Cortex of kidney (tissue), 1 donor: ENCODE measurements at places on chromosomes 12 and 14.

GRCh38 chr12:121214855-121215745 lies 5.2 kb downstream of the P2RX4 start:
- DNase-seq, result no peak

- DNase-seq, result no peak
Measured at GRCh38 chr12:96493106-96493505, 3.7 kb downstream of the CFAP54 start.

- no peak for DNase-seq
Measured at GRCh38 chr12:82040987-82041743, 282.0 kb upstream of the PPFIA2 start.

- no peak for DNase-seq
Measured at GRCh38 chr12:115267891-115268290, 583.9 kb upstream of the TBX3 start.

DNA sequence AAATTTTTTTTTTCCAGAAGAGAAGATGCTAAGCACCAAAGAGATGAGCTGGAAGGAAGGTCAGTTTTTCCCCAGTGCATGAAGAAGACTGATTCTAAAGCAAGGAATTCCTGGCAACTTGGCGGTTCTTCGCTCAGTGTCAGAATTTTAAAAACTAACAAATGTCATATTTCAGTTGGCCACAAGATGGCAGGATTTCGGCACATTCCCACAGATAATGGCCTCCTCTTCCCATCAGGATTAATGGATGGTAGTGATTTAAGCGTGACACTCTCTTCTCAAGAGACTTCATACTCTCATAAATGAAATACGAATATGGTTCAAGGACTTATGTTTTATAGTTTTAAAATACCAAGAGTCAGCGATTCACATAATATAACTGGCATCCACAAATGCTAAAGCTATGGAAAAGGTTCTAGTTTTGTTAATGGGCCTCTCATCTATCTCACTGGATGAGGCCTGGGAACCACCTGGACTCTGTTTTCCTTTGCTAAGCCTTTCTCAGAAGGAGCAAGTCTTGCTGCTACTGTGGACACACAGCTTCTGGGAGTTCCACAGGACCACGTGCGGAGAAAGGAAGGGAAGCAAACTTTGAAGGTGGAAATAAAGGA lies 46.1 kb upstream of the PTPRO start:
- no peak for DNase-seq

- DNase-seq, result no peak
Measured at GRCh38 chr12:19979584-19979983, 388.8 kb upstream of the PDE3A start.

DNA sequence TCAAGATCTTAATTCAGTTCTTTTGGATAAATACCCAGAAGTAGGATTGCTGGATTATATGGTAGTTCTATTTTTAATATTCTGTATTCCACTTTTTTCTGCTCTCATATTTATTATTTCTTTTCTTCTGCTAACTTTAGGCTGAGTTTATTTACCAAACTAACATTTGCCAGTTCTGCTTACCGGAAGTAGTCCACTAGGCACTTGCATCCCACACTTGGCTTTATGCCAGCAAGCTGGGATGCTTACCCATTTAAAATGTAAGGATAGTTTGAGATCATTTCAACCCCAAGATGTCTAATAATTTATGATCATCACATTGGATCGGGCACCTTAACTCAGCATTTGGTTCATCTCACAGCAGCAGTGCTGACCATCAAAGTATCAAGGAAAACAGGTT lies 96.8 kb downstream of the PIK3C2G start:
- DNase-seq, result no peak

- no peak for DNase-seq
Measured at GRCh38 chr14:96364962-96365361, 1.6 kb downstream of the GSKIP start.

GRCh38 chr14:89771251-89771650 lies 183.3 kb downstream of the EFCAB11 start:
- DNase-seq, result no peak
